Activated CD4-positive, alpha-beta T cell treated with anti-CD3 and anti-CD28 coated beads, Interleukin-2, amount 50 U/mL, for 4 hours (primary cell): ENCODE measurements at places on chromosomes 3 and 15.

DNA sequence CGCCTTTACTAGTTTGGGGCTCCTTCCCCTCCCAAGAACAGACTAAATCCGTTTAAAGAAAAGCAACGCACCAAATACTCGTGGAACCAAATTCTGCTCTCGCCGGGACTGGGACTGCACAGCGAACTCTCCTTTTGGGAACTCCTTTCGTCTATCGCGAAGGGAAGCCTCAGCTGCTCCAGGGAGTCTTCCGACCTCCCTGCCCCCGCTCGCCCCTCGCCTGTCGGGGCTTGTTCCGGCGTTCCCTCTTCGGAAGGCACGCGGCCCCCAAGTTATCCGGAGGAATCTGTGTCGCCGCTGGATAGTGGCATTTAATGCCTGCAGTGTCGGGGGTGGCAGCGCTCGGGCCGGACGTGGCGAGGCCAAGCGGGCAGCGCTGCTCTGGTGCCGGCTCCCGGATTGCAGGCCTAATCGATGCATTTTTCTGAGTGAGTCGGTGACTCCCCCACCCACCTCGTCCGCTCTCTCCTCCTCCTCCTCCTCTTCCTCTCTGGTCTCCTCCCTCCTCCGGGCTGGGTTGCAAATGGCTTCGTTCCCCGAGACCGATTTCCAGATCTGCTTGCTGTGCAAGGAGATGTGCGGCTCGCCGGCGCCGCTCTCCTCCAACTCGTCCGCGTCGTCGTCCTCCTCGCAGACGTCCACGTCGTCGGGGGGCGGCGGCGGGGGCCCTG, at the start of gene TRIM71:
Gene TRIM71 (plus strand): TSS at position 440 of the 671 bp plus-strand sequence. CDS start 84 bp downstream, at position 524.
- no peak for DNase-seq

DNA sequence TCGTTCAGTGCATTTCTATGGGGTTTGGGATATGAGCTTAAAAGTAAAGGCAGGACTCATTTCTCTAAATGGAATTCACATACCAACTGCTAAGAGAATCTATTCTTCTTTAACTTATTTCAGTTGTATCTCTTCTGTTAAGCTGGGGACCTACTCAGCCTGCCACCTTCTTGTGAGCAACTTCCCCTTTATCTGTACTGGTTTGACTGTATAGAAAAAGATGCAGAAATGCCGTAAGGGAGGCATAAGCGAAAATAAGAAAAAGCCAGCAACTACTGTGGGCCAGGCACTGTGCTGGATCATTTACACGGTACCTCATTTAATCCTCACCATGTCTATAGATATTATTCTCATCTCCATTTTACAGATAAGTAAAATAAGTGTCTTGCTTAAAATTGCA, 38.4 kb downstream of the RBMS3 start:
- DNase-seq = no peak

DNA sequence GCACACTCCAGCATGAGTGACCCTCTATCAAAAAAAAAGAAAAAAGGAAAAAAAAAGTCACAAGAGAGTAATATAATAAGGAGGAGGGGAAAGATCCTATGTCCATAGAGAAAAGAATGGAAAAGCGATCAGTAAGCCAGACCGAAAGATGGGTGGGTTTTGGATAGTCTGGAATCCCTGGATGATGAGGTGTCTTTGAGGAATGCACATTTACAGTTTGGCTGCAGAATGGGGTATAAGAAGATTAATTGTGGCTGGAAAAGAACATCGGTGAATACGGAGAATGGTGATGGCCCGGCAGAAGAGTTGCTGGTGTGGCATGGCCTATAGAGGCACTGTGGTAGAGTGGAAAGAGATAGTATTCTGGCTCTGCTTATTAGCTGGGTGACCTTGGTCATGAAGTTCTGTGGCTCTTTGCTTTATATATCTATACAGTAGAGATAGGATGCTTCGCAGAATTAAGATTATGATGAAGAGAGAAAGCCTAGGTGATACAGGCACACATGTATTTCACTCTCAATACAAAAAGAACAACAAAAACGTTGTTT, 187.9 kb downstream of the AKAP13 start:
- no peak for DNase-seq

- no peak for DNase-seq
Measured at GRCh38 chr3:148455098-148455497, 242.6 kb upstream of the AGTR1 start.

DNA sequence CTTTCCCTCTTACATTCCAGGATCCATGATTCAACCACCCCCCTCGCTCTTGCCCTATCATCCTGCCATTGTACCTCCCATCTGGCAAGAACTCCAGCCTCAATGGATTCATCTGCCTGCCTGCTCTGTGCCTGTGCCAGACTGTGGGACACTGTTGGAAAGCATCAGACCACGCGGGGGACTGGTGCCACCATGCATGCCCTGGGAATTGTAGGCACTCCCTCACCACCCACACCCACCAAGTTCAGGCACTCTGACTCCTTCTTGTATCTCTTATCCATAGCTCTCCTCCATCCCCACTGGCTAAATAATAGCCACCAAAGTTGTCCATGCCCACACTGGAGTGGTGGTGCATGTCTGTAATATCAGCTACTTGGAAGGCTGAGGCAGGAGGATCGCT, 143.8 kb downstream of the TPRA1 start:
- DNase-seq = no peak

DNA sequence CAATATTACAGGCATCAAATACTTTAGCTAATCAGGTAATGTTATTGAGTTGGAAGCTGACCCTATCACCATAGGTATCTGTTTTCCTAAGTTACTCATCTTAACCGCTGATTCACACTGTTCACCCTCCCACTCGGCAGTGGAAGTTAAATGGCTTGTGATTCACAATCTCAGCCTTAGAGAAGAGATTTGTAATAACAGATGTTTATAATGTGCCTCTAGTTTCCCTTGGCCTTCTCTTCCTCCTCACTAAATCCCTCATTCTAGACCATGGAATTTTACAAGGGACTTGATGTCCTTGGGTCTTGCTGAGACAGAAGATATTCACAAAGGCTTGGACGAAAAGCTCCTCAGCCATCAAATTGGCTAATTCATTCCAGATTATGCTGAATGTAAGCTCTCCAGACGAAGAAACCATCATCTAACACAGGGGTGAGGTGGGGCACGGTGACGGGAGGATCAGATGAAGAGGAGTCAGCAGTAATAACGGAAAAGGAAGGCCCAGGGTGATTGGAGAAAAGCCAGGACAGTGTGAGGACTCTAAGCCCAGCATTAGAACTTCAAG, 931.7 kb downstream of the MCTP2 start:
- no peak for DNase-seq

- peak; percentile 32 for DNase-seq
Measured at GRCh38 chr15:92848852-92849598, 51.1 kb upstream of the CHD2 start.

- no peak for DNase-seq
Measured at GRCh38 chr15:45914425-45914824, 279.6 kb downstream of the SQOR start.

DNA sequence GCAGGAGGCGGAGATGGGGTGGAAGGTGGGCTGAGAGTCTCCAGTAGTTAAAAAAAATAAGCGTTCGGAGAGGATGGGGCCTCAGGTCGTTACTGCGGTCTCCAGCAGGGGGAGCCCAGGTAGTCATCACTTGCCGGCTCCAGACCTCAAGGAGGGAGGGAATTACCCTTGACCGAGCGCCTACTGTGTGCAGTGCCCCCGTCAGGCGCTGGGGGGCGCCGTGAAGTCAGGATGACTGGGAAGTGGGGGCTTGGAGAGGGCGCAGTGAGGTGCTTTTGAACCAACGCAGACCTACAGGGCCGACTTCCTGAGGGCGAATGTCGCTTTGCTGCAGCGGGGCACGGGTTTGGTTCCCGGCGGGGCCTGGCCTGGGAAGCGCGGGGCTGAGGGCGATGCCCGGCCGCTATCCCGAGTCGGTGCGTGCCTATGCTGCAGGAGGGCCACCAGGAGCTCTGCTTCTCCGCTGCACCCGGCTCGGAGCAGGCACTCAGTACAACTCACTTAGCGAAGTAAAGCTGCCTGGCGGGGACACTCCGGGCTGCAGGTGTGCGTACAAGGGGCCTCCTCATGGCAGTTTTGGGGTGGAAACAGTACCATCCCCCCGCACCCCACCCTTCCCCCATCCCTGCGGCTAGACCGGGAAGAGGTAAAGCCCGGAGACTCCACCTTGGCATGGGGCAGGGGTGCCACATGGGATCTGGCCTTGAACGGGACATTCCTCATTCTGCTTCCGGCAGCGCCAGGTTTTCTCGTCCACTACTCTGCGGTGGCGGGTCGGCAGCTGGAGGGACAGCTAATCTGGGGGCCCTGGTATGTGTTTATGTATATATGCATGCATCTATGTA, 79.8 kb downstream of the RHCG start:
- DNase-seq = peak; percentile 50

DNA sequence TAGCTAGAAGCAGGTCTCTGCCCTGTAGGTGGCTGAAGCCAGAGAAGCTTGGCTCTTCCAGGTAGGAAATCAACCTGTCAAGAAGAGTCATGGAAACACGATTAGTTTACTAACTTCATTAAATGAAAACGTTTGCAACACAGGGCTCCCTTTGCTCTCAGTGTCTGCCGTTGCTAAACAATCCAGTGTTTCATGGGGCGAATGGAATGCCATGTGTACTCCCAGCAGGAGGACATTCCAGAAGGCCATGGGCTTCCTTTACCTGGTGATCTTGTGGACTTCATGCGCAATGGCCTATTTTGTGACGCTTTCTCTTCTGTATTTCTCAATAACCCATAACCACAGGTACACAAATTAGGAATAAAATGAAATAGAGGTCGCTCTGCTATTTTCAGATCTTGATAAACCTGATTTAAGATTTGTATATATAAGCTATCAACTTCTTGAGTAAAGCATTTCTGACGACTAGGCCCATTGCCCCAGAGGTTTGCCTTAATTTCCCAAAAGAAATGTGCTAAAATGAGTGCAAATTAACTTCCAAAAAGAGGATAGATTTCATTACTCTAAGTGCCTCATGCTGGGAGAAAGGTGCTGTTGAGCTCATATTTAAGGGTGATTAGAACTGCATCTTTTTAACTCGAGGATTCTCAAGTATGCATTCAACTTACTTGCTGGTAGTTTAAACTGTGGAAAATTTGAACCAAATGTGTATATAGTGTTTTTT, 171.0 kb downstream of the EPHA3 start:
- no peak for DNase-seq

DNA sequence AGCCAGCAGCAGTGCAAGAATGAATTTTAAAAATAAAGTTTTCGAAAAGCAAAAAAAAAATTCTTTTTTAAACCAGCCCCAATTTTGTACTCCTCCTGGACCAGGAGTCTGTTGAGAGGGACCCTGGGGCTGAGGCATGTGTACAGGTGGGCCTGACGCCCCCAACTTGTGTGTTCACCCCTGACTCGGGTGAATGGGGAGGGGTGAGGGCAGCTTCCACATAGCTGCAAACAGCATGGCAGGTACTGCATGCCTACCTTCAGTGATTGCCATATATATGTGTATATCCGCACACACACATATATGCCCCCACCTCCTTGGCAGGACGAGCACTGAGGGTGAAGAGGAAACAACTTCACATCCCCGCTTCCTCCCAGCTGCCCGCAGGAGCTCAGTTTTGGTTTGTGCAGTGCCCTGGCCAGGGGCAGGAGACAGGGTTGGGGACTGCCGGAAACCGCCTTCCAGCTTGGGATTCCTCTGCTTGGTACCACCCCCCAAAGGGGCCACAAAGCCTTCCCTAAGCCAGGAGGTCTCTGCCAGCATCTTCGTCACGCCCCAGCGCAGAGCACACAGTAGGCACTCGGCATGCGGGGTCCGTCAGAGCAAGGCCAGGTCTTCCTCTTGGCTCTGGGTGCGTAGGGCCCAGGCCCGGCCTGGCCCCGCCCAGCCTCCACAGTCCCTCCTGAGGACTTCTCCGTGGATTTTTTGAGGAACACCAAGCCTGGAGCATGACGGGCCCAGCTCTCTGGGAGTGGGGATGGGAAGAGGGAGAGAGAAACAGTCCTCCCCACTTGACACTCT, 61.8 kb upstream of the RPL32 start:
- DNase-seq = no peak

DNA sequence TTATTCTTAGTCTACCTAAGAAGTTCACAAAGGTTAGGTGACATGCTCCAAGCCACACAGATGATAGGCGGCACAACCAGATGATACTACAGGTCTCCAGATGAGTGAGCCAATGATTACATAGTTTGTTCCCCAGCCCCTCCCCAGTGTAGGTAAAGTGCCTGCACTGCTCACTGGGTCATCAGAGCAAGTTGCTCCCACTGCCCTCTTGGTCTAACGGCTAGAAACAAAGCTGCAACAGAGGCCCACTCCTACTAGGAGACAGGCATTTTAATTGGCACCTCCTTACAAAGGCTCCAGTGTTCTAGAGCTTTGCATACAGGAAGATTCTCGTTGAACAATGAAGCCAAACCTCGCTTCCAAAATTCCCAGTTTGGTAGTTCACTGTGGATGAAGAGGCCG, 47.3 kb downstream of the TMEM44 start:
- DNase-seq = no peak

- DNase-seq = no peak
Measured at GRCh38 chr3:194137008-194137505, 1.1 kb downstream of the HES1 start.

DNA sequence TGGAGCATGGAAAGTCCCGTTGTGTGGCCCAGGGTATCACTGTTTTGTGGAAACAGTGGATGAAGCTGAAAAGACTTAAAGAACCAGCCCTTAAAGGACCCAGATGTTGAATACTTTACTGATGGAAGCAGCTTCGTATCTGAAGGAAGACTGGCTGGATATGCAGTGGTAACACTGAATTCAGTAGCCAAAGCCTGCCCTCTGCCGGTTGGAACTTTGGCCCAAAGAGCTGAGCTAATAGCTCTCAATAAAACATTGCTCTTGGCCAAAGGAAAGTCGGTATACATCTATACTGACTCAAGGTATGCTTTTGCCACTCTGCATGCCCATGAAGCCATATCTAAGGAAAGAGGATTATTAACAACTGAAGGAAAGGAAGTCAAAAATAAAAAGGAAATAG, 885.4 kb downstream of the PDCD6IP start:
- peak; percentile 5 for DNase-seq

- no peak for DNase-seq
Measured at GRCh38 chr15:82018201-82018600, 27.6 kb downstream of the MEX3B start.

DNA sequence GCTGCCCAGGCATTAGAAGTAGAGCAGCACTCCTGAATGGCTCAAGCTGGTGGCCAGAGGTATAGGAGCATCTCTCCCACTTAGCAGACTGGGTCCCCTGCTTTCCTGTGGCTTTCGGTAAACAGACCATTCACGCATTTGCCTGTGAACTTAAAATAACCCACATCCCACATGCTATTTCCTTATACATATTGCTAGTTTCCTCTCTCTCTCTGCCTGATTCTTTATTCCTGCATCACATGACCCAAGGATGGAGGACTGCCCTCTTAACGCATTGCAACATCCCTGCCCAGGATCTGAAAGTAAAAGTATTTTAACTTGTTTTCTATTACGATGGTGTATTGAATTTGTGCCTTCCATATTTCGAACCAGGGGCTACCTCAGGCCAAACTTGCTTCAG, 43.4 kb upstream of the NLGN1 start:
- DNase-seq = no peak
